AG20443 (cell line): ENCODE measurements at places on chromosomes 7 and 10.

GRCh38 chr7:147170341-147171012, 1053.9 kb downstream of the CNTNAP2 start:
- DNase-seq = peak; percentile 13

DNA sequence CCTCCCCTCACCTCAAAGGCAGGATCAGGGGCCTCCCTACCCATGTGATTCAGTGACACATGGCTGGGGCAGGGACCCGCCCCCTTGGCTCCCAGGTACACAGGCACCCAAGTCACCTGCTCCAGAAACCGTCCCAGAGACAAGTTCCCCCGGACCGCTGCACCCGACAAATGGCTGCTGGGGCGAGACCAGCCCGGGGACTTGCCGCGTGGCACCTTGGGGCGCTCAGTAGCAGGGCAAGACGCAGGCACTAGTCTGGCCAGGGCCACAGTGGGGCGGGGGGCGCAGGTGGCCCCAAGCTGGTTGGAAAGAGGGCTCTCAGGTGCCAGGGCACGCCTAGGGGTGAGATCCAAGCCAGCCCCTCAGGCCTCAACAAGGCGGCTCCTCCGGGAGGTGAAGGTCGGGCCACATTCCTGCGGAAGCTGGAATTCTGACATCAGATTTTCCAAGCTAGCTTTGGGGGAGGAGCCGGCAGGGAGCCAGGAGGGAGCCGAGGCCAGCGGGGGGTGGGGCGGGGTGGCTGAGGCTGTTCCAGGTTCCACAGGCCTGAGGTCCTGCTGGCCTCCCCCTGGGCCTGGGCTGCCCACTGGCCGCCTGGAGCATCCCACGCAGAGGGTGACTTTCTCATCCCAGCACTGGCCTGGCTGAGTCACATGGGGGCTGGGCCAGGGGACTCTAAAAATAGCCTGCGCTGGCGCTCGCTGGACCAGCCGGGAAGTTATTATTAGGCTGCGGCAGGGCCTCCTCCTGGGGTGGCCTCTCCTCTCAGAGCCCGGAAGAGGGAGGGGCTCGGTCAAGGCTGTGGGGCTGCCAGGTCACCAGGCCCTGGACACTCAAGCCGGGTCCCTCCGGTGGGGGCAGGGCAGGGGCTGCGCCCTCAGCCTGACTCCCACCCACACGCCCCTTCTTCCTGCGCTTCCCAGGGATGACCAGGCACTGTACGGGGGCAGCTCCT, 20.5 kb upstream of the INPP5A start:
- peak; percentile 98 for DNase-seq

GRCh38 chr10:78976825-78977755, 91.7 kb upstream of the ZMIZ1 start:
- no peak for DNase-seq

DNA sequence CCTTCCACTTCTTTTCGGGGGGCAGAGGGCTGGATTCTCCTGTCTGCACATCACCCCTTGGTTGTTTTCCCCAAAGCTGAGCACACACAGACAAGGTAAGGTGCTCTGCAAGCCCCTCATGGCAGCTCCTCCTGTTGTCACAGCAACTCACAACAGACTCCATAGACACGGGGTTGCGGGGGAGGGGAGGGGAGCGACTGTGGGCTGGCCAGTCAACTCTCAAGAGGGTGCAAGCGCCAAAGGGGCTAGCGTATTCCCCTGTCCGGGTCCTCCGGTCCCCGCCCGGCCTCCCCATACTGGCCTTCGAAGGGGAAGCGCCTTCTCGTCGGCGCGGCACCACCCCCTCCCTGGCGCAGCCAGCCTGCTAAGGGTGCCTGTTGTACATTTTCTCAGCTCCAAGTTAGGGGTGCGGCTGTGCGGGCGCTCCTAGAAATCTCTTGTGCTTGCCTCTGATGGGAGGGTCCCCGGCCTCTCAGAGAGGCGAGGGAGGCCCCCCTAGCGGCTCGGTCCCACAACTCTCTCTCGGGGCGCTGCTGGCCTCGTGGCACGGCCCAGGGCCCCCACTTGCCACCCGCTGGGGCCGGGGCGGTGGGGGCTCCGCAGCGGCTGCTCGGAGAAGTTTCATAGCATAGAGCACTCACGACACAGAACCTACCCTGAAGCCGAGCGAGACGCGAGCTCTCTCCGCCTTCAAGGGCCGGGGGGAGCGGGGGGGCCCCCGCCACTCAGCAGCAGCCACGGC, 498 bp downstream of the RHOBTB1 start:
- peak; percentile 68 for DNase-seq

DNA sequence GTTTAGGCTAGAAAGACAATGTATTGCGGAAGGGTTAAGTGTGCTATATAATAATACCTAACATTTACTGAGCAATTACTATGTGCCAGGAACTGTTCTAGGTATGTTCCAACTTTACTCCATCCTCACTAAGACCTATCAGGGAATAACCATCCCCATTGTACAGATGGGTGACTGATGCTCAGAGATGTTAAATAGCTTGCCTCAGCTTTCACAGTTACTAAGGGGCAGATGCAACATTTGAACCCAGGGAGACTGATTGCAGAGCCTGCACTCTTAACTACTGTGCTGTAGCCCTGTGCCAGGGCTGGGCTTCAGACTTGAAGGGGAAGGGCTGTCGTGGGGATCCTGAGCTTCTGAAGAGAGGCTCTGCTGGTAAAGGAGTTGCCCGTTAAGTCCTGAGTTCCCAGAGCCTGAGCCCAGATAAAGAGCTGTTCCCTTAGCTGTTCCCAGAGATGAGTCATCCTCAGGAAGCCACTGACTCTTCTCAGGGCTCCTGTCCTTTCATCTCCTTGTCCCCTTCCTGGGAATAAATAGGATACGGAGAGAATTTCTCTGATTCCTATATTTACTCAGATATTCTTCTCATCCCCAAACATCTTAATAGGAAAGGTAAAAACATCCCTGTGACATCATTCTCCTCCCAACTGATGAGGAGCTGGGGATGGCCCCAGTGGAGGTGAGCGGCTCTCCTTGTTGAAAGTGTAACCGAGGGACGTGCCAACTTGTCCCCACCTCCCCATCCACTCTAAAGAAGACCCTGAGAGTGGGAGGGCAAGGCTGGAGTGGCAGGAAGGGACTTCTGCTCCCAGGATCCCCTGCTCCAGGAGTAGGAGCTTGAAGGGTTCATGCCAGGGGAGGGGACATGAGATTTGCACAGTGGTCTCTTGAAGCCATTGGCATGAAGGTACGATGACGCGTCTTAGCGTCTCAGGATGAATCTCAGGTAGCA, 28.0 kb upstream of the HABP2 start:
- DNase-seq = peak; percentile 75

- no peak for DNase-seq
Measured at GRCh38 chr10:88833723-88834122, 17.9 kb downstream of the ANKRD22 start.

DNA sequence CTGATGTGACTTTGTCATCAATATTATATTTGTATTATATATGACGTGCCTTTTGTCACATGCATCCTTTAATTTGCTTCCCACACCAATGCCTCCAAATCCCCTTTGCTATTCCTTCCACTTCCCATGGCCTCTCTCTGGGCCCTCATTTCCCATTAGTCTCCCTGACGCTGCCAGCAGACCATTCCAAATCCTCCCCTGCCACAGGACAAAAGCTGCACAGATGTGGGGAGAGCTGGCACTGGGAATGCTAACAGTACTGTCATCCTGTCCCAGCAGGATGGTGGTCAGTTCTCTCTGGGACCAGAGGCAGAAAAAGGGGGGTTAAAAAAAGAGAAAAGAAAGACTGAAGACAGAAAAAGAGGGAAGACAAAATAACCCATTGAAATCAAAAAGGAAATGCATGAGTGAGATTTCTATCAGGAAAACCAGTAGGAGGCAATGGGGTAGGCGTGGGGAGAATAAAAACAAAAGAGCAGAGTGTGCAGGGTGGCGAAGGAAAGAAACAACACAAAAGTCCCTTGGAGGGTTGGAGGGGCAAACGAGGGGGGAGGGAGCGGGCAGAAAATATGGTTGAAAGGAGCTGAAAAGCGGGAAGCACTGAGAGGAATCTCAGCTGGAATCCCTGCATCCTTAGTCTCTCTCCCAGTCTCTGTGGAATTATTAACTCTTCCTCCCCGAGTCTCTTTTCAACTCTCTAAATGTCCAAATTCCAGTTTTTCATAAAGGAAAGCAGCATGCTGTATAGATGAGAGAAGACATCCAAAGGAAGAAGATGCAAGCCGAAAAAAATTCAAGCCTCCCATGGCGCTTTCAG, 59.2 kb upstream of the PTN start:
- DNase-seq = no peak

DNA sequence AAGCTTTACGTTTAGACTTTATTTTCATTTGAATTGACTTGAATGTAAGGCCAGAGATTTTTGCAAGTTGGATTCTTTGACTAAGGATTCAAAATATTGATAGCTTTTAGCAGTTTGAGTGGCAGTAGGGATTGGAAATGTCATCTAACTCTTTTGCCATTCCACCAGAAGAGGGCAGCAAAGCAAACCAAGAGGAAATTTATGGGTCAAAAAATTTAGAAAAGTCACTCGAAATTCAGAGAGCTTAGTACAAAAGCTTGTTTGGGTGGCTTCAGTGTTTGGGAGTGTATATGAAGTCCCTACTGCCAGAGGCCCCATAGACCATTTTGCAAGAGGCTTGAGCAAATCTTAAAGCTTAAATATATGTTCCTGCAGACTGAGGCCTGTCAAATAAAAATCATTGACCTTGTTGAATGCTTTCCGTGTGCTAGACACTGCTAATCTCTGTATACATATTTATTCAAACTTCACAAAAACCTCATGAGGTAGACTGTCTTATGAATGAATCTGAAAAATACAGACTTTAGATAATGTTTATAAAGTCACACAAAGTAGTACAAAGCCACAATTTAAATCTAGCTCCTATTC, 44.6 kb upstream of the RSBN1L start:
- peak; percentile 56 for DNase-seq

- no peak for DNase-seq
Measured at GRCh38 chr7:142878315-142878714, 7.2 kb downstream of the TRPV6 start.

- no peak for DNase-seq
Measured at GRCh38 chr10:104199567-104199966, 32.6 kb downstream of the CFAP43 start.

- no peak for DNase-seq
Measured at GRCh38 chr7:130435311-130435854, 5.4 kb downstream of the CEP41 start.

DNA sequence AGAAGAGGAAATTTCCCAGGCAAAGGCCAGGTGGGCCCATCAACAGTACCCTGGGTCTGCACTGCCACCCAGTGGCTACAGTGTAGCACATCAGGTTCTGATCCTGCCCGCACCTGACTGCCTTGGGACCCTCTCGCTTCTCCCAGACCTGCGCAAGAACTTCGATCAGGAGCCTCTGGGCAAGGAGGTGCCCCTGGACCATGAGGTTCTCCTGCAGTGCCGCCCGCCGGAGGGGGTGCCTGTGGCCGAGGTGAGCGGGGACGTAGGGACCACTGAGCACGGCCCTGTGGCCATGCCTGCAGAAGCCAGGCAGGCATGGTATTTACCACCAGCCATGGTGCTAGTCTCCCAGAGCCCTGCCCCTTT, 33.9 kb upstream of the SLC29A3 start:
- DNase-seq = peak; percentile 83

- no peak for DNase-seq
Measured at GRCh38 chr7:121489440-121489839, 93.3 kb upstream of the FAM3C start.

- no peak for DNase-seq
Measured at GRCh38 chr10:131649617-131650016, 251.2 kb upstream of the PPP2R2D start.

- DNase-seq = no peak
Measured at GRCh38 chr10:124179308-124180043, 86.1 kb upstream of the CHST15 start.

GRCh38 chr7:99368750-99369389, 5.7 kb upstream of the ARPC1B start:
- DNase-seq = no peak

GRCh38 chr10:13528875-13529713, at the start of gene BEND7:
TSS of gene BEND7 (minus strand) at chr10:13529014. CDS start at chr10:13528533, 481 bp downstream.
- peak; percentile 83 for DNase-seq

DNA sequence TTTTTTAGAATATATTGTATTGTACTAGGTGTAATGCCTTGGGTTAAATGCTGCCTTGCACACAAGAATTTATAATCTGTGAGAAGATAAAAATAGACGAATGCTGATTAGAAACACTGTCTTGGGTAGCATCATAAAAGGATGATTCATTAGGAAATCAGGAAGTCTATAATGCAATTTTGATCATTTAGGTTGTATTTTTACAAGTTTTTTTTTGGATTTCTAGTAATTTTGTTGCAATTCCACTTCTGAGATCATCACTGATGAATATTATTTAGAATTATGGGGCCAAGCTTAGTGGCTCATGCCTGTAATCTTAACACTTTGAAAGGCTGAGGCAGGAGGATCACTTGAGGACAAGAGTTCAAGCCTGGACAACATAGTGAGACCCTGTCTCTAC, 29.6 kb downstream of the WBP1L start:
- DNase-seq = no peak

DNA sequence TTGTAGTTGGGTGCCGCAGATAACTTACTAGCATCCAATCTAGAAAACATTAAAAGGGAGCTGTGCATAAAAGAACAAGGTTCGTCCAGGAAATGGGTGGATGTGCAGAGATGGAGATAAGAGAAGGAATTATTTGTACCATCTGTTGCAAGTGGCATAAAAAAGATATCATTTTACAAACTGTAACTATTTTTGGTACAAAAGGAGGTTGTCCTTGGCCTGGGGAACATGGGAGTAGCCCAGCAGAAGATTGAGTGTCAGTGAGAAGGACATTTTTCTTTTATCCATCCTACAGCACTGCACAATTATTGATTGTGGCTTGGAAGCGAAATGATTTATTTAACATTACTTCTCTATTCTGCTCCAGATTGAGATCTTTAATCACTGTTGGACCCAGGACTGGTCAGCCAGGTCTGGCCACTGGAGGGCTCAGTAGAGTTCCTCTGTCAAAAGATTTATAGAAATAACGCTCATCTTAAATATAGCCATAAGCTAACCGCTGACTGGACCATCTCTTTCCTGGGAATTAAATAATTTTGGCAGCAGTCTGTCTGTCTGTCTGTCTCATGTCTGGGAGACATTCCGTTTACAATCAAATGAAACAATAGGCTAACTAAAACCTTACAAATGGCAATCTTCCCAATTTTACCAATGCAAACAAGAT, 254.1 kb downstream of the KIAA1217 start:
- DNase-seq = no peak

GRCh38 chr10:93493162-93493561, 3.2 kb upstream of the CEP55 start:
- no peak for DNase-seq

DNA sequence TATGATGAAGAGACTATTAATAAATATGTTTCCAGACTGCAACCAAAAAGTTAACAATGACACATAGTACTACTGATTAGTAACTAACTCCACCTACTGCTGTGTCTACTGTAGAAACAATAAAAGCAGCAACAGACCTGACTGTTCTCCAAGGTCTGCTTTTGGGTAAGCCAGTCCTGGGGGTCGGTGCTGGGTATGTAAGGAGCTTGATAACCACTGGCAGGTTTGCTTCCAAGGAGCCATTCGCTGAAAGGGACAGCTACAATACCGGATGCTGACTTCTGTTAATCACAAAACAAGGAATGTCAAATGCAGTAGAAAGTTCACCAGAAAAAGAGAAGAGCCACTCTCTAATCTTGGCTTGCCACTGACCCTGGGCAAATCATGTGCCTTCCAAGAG, 17.7 kb downstream of the NCOA4 start:
- no peak for DNase-seq

- DNase-seq = peak; percentile 79
Measured at GRCh38 chr7:17094963-17095574, 203.4 kb upstream of the AHR start.

- DNase-seq = no peak
Measured at GRCh38 chr7:75038508-75038907, 35.1 kb downstream of the RCC1L start.

- peak; percentile 79 for DNase-seq
Measured at GRCh38 chr10:114767101-114767985, 54.2 kb upstream of the FHIP2A start.
